Muscle of leg (tissue), 16 donors: ENCODE measurements at places on chromosomes 5 and 9. TPM values are rescaled to one million over a fixed set of nuclear protein-coding genes. Genes with fewer than 3 reads are reported as not detected.

DNA sequence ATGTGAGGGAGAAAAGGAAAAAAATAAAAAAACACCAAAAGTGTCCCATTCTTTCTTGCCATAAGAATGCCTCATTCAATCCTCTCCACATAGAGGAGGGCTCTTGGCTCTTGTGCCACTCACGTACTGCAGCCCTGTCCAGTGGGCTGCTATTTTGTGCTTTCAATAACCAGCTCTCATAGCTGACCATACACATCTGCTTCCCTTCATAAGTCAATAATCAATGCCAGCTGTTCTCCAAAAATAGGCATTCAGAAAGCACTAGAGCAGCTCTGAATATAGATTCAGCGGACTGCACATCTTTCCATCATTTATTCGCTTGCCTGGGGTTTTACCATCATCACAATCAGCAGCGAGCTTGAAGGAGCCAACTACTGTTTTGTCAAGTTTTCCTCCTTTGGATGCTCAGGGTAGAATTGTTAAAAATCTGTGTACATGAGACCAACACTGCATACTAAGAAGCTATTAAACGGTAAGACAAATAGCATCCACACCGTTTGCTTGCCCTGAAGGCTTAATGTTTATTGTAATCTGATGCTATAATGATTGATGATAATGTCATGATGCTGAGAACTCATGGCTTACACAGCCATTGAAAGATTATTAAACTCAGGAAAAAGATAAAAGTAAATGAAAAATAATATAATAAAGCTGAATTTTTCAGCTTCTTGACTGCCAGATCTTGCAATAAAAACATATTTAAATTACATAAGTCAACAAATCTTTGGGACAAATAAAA is 80.0 kb downstream of the OXCT1 start:
- DNase-seq = peak; percentile 87
- H3K27ac ChIP-seq = no peak overlapping the region
- no peaks in the 10 kb centered on the region for H3K36me3 ChIP-seq
- H3K4me1 ChIP-seq = peaks cover 14% of the 10 kb centered on the region
- no peak overlapping the region for H3K4me3 ChIP-seq

PDE8B gene
- total RNA-seq = 2.0 TPM

DNA sequence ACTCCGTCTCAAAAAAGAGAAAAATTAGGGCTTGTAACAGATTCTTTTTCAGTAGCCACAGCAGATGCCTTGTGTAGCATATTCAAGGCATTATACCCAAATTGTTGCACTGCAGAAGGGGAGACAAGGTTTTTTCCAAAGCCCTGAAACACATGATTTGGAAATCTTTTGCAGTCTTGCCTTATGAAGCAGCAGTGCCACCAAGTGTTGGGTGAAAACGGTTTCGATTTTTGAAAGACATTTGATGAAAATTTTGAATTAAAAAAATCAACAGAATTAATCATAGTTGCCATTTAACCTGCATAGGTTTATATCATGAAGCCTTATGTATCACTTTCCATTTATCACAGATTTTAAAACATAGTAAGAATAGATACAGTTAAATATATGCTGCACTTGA is 479.5 kb downstream of the TAF11L14 start:
- no peak overlapping the region for H3K27ac ChIP-seq
- peak; percentile 60 for DNase-seq
- no peak overlapping the region for H3K4me3 ChIP-seq

ANKRD18A gene
- 0.75 TPM for total RNA-seq

DNA sequence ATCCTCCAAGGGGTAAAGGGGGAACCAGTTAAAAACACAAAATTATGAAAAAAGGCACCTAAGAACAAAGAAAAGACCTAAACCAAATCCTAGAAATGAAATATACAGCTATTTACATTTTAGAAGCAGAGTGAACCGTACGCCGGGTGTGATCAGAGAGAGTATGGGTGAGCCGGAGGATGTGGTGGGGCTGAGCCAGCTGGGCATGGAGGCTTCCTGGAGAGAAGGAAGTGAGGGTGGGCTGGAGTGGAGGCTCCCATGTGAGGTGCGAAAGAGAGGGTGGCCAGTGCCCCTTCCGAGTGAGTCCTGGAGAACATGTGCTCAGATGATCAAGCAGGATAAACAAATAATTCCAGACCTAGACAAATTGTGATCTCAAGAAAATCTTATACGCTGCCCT is 111.6 kb downstream of the CACNA1B start:
- DNase-seq = no peak
- H3K27me3 ChIP-seq = peaks cover 3% of the 10 kb centered on the region
- H3K4me1 ChIP-seq = no peaks in the 10 kb centered on the region
- H3K36me3 ChIP-seq = no peaks in the 10 kb centered on the region

- H3K4me3 ChIP-seq = peak within 1 kb of the TSS; percentile 16
Measured at GRCh38 chr5:141420855-141421488, at the start of gene PCDHGA11. PCDHGA11 (plus strand) TSS chr5:141421051; CDS start chr5:141421228, 177 bp downstream.

CTSL gene
- total RNA-seq = 66.3 TPM

MARCOL gene
- not detected for total RNA-seq

GRCh38 chr5:123220621-123221146 is 131.6 kb downstream of the PRDM6 start:
- no peaks in the 10 kb centered on the region for H3K27me3 ChIP-seq
- no peak for DNase-seq
- no peak overlapping the region for H3K27ac ChIP-seq
- no peak overlapping the region for H3K4me3 ChIP-seq
- peaks cover 2% of the 10 kb centered on the region for H3K4me1 ChIP-seq

DNA sequence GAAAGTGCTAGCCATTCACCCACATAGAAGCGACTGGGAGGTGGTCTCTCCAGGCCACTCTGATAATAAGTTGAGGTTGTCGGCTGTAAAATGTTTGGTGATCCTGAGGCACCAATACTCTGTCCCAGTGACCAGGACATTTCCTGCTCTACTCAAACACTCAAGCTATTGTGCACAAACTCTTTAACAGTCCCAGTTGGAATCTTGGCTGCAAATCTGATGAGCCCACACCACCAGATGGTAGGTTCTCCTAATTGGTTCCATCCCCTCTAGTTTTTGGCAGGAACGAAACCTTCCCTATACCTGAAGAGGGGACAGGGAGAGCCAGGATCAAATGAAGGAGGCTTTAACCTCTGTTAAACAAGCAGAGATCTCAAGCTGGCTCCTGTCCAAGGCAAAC is 14.3 kb downstream of the GRIA1 start:
- no peaks in the 10 kb centered on the region for H3K36me3 ChIP-seq
- H3K4me1 ChIP-seq = no peaks in the 10 kb centered on the region
- H3K27me3 ChIP-seq = no peaks in the 10 kb centered on the region
- no peak overlapping the region for H3K4me3 ChIP-seq
- no peak overlapping the region for H3K27ac ChIP-seq

TMOD1 gene
- total RNA-seq = 46.1 TPM

FGD3 gene
- 2.8 TPM for total RNA-seq

STPG3 gene
- not detected for total RNA-seq

GRCh38 chr9:94822273-94822672 is 95.8 kb downstream of the AOPEP start:
- peaks cover 28% of the 10 kb centered on the region for H3K4me1 ChIP-seq
- no peak overlapping the region for H3K4me3 ChIP-seq
- DNase-seq = no peak
- H3K27me3 ChIP-seq = no peaks in the 10 kb centered on the region
- peaks cover 9% of the 10 kb centered on the region for H3K36me3 ChIP-seq
- H3K27ac ChIP-seq = peak overlapping the region; percentile 17

DNA sequence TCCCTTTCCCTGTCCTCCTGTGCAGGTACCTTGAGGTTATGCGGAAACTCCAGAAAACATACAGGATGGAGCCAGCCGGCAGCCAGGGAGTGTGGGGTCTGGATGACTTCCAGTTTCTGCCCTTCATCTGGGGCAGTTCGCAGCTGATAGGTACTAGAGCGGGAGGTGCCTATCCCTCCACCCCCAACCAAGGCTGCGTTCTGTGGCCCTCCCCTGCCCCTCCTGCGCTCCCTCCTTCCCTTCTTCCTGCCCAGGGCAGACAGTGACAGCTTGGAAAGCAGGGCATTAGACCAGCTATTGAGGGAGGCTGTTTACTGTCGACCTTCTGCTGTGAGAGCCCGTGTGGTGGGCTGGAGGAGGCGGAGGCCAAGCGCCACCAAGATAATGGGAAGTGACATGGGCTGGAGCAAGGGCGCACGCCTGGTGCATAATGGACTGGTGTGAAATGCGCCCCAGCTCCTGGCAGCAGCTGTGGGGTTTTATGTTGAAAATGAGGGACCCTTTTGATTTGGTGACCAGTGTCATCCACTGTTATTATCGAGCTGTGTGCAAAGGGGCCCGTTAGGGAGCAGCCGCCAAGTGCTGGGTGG is 25.3 kb downstream of the PTPA start:
- no peak for DNase-seq
- H3K4me1 ChIP-seq = peaks cover 44% of the 10 kb centered on the region
- H3K4me3 ChIP-seq = no peak overlapping the region
- H3K36me3 ChIP-seq = peaks cover 49% of the 10 kb centered on the region
- H3K27ac ChIP-seq = no peak overlapping the region

- H3K36me3 ChIP-seq = no peaks in the 10 kb centered on the region
- no peak overlapping the region for H3K4me3 ChIP-seq
- H3K27me3 ChIP-seq = no peaks in the 10 kb centered on the region
- peaks cover 36% of the 10 kb centered on the region for H3K4me1 ChIP-seq
Measured at GRCh38 chr9:131666774-131667173, 73.1 kb downstream of the RAPGEF1 start.

PSMD5 gene
- 19.4 TPM for total RNA-seq

DNA sequence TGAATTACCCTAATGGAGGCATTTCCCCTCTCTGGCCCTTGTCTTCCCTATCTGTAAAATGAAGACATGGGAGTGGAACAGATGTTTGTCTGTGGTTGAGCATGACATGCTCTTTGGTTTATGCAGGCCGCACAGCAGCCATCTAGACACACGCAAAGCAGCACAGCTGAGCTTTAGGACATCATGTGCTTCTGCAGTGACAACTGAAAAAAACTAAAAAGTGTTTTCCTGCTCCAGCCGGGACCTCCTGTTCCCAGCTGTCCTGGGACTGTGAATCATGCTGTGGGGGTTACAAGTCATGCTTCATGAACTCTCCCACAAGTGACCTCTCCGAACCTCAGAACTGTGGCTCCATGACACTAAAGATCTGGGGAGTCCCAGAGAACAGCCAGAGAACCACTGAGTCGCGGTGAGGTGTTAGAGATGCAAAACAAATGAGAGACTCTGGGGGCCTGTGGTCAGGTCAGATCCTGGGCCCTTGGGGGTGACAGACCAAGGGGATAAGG is 1.7 kb downstream of the SMIM3 start:
- peaks cover 55% of the 10 kb centered on the region for H3K4me1 ChIP-seq
- H3K27ac ChIP-seq = peak overlapping the region; percentile 42
- peak; percentile 62 for DNase-seq
- no peaks in the 10 kb centered on the region for H3K36me3 ChIP-seq

SAP30L gene
- total RNA-seq = 24.7 TPM

ISL1 gene
- 0.09 TPM for total RNA-seq

DNA sequence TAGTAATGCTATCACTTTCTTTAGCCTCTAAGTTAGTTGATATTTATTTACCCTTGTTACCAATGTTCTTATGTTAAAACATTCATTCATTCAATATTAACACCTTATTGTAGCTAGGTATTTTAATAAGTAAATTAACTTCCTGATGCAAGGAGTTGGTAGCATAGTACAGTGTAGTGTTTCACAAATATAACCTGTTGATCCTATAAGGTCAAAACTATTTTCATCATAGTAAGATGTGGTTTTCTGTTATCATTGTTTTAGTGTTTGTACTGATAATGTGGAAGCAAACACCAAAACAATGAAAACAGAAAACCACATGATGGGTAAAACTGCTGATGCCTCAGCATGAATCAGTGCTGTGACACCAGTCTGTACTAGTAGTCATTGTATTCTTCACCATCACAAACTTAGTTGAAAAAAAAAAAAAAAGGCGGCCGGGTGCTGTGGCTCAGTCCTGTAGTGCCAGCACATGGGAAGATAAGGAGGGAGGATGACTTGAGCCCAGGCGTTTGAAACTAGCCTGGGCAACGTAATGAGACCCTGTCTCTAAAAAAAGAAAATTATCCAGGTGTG is 36.5 kb downstream of the ZCCHC7 start:
- no peaks in the 10 kb centered on the region for H3K4me1 ChIP-seq
- no peak for DNase-seq
- no peaks in the 10 kb centered on the region for H3K27me3 ChIP-seq
- H3K4me3 ChIP-seq = no peak overlapping the region
- peaks cover 8% of the 10 kb centered on the region for H3K36me3 ChIP-seq

GRCh38 chr9:21210311-21210710 is 3.4 kb upstream of the IFNA10 start:
- H3K4me3 ChIP-seq = no peak overlapping the region
- H3K36me3 ChIP-seq = no peaks in the 10 kb centered on the region
- no peak overlapping the region for H3K27ac ChIP-seq

DNA sequence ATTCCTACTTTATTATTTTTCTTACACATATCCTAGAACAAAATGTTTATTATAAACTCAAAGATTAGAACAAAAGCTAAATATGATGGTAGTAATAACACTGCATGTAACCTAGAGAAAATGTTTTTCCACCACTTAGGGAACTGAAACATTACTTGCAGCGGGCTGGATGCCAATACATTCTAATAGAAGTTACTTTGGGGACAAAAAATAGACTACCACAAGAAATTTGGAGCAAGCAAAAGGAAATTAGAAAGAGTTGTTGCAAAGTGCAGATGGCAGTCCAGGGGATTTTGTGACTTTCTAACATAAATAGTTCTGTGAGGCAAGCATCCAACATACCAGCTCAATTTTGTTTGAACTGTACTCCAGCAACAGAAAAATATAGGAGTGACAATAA is 255.3 kb upstream of the GRIN3A start:
- no peaks in the 10 kb centered on the region for H3K36me3 ChIP-seq
- peak; percentile 62 for DNase-seq
- H3K4me3 ChIP-seq = no peak overlapping the region

DNA sequence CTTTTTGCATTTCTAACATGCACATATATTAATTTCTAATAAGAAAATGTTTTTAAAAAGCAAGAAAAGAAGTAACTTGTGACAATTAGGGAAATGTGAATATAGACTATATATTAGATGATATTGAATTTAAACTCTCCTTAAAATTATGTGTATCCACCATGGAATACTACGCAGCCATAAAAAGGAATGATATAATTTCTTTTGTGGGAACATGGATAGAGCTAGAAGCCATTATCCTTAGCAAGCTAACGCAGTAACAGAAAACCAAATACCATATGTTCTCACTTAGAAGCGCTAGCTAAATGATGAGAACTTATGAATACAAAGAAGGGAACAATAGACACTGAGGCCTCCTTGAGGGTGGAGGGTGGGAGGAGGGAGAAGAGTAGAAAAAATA is 23.8 kb upstream of the AP3B1 start:
- H3K4me1 ChIP-seq = no peaks in the 10 kb centered on the region
- no peaks in the 10 kb centered on the region for H3K36me3 ChIP-seq
- DNase-seq = no peak
- H3K27me3 ChIP-seq = no peaks in the 10 kb centered on the region
- no peak overlapping the region for H3K4me3 ChIP-seq

OLFM1 gene
- 3.2 TPM for total RNA-seq

GRCh38 chr9:91664663-91665062 is 241.0 kb upstream of the NFIL3 start:
- no peak for DNase-seq
- no peak overlapping the region for H3K27ac ChIP-seq
- H3K27me3 ChIP-seq = no peaks in the 10 kb centered on the region
- no peaks in the 10 kb centered on the region for H3K36me3 ChIP-seq
- H3K4me1 ChIP-seq = no peaks in the 10 kb centered on the region
- H3K4me3 ChIP-seq = no peak overlapping the region

NR5A1 gene
- not detected for total RNA-seq
